Left lung (tissue), 14 donors: ENCODE measurements at places on chromosomes 2 and 18. TPM values are rescaled to one million over a fixed set of nuclear protein-coding genes. Genes with fewer than 3 reads are reported as not detected.

DNA sequence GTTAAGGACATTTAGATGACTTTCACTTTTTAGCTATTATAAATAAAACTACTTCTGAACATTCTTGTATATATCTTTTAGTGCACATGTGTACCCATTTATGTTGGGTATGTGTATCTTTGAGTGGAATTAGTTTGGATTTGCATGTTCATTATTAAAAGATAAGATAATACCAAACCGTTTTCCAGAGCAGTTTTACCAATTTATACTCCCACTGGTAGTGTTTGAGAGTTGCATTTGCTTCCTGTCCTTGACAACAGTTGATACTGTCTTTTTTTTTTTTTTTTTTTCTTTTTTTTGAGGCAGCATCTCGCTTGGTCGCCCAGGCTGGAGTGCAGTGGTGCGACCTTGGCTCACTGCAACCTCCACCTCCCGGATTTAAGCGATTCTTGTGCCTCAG is 23.3 kb downstream of the SLC30A6 start:
- no peak for DNase-seq

GRCh38 chr2:153479573-153479972 is 1.0 kb upstream of the RPRM start:
- DNase-seq = no peak

GRCh38 chr2:227696990-227697679 is 20.7 kb downstream of the SLC19A3 start:
- DNase-seq = no peak

DNA sequence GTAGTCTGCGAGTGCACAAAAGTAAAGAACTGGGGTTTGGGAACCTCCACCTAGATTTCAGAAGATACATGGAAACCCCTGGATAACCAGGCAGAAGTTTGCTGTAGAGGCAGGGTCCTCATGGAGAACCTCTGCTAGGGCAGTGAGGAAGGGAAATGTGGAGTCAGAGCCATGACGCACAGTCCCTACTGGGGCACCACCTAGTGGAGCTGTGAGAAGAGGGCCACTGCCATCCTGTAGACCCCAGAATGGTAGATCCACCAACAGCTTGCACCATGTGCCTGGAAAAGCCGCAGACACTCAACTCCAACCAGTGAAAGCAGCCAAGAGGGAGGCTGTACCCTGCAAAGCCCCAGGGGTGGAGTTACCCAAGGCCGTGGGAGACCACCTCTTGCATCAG is 206.4 kb downstream of the PIEZO2 start:
- no peak for DNase-seq

GRCh38 chr2:163713534-163714311 is 22.1 kb downstream of the FIGN start:
- no peak for DNase-seq

Gene SP140
- 2.3 TPM for polyA plus RNA-seq

Gene NCK2
- polyA plus RNA-seq = 71.9 TPM

Gene PLB1
- polyA plus RNA-seq = 1.6 TPM

Gene EMX1
- 0.24 TPM for polyA plus RNA-seq

Gene NMUR1
- 0.38 TPM for polyA plus RNA-seq

Gene SERPINB11
- polyA plus RNA-seq = not detected

Gene SDC1
- polyA plus RNA-seq = 146 TPM

Gene GPR39
- polyA plus RNA-seq = 4.2 TPM
